Stimulated activated CD8-positive, alpha-beta memory T cell treated with anti-CD3 and anti-CD28 coated beads, Interleukin-7, amount 100 ng/mL, for 48 hours (primary cell): ENCODE measurements at places on chromosomes 6 and 20.

DNA sequence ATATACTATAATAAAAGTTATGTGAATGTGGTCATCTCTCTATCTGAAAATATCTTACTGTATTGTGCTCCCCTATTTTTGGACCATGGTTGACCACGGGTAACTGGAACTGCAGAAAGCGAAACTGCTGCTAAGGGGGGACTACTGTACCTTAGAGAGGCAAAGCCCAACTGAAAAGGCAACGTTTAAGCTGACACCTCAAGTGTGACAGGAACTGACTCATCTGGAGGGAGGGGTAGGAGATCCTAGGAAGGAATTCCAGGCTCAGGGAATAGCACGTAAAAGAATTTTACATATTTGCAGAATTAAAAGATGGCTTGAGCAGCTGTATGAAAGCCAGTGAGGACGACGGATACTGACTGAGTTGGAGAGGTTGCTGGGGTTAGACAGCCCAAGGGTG, 34.8 kb downstream of the ELOVL2 start:
- DNase-seq: no peak

- DNase-seq: no peak
Measured at GRCh38 chr6:152271776-152272464, 365.2 kb downstream of the SYNE1 start.

DNA sequence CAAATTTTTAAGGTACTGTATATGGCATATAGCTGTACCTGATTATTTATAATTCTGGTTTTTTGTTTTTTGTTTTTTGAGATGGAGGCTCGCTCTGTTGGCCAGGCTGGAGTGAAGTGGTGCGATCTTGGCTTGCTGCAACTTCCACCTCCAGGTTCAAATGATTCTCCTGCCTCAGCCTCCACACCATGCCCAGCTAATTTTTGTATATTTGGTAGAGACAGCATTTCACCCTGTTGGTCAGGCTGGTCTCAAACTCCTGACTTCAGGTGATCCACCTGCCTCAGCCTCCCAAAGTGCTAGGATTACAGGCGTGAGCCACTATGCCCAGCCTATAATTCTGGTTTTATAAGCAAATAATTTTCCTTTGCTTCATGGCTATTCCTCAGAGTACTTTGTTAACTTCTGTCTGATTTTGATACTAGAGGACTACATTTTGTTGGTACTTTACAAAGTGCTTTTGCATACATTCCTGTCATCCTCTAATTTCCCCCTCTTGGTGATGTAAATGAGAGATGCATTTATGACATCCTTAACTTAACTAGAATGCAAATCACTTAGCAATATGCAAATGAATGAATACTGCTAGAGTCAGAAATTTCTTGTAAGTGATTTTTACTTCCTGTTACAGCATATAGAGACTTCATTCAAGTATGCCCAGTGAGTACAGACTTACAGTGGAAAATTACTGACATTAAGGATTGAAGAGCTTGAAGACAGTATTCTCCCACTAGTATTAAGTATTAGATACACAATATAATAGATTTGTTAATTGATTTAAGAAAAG, 35.7 kb upstream of the ARID1B start:
- no peak for DNase-seq

- no peak for DNase-seq
Measured at GRCh38 chr6:116017546-116018295, 43.0 kb downstream of the FRK start.

GRCh38 chr6:22499815-22500214, 69.6 kb upstream of the HDGFL1 start:
- DNase-seq: no peak

GRCh38 chr20:35007891-35008290, 52.2 kb downstream of the MYH7B start:
- DNase-seq: no peak

DNA sequence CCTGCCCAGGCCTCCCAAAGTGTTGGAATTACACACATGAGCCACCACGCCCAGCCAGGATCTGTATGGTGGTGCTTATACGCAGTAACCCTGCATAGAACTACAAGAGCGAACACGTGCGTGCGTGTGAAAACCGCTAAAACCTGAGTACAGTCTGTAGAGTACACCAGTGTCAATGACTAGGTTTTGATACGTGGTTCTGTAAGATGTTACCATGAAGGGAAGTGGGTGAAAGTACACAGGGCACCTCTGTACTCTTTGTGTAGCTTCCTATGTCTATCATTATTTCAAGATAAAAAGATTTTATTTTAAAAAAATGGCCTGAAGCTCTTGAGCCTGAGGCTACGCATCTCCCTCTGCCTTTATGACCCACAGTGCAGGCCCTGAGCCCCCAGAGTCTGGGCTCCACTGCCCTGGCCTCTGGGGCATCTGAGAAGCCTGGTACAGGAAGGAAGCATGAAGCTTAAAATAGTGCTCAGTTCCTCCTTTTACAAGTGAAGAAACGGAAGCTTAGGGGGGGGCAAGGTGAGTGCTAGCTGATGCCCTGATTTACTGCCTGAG, 21.6 kb downstream of the LY86 start:
- peak; percentile 18 for DNase-seq

GRCh38 chr20:48360342-48360975, 467.3 kb downstream of the PREX1 start:
- DNase-seq: no peak

DNA sequence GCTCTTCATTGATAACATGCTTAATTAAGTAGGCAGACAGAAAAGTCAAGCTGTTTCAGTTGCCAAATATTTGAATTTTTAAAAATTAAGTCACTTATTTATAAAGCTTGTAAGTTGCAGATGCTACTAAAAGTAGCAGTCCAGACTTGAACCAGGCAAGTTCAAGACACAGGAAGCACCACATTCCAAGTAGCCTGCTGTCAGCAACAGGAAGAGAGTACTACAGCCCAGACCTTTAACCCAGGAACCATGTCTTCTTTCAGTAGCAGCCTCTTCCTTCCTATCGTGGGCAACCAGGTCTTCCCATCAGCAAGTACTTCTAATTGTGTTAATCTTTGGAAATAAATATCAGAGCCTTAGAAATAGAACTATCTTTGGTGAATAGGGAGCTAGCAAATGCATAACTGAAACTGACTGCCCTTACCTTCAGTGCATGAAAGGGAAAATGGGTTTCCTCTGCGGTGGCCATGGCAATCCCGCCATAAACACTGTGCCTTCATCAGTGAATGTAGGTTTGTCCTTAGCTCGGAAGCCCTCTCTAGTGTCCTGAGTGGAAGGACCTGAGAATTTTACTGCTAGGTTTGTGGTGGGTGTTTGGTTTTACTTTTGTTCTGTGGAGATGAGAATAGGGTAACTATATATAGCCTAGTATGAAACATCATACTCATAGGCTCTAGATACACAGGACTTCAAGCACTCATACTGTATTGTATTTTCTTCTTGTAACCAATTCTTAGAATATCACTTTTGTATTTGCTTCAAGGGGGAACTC, 95.6 kb downstream of the SYCP2 start:
- no peak for DNase-seq

GRCh38 chr6:42226161-42226611, 8.5 kb upstream of the MRPS10 start:
- no peak for DNase-seq

GRCh38 chr6:31131595-31131994, 7.3 kb downstream of the PSORS1C2 start:
- DNase-seq: no peak

DNA sequence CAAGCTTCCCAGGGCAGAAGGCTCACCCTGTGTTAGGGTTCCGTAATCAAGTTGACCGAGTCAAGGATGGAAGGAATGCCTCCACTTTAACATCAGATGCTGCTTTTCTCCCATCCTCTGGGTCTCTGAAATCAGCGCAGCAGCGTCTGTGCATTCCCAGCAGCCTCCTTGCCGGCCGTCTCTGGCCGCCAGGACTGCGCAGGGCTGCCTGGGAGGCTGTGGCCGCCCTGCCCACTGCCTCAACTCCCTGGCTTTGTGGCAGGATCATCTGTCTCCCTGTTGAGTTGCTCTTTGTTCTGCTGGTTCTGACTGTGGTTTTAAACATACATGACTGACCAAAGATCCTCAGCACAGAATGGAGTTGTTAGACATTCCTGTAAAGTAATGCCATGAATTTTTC, 56.5 kb downstream of the DLL1 start:
- DNase-seq: no peak

GRCh38 chr6:84415517-84415916, 188.1 kb upstream of the CEP162 start:
- DNase-seq: no peak

DNA sequence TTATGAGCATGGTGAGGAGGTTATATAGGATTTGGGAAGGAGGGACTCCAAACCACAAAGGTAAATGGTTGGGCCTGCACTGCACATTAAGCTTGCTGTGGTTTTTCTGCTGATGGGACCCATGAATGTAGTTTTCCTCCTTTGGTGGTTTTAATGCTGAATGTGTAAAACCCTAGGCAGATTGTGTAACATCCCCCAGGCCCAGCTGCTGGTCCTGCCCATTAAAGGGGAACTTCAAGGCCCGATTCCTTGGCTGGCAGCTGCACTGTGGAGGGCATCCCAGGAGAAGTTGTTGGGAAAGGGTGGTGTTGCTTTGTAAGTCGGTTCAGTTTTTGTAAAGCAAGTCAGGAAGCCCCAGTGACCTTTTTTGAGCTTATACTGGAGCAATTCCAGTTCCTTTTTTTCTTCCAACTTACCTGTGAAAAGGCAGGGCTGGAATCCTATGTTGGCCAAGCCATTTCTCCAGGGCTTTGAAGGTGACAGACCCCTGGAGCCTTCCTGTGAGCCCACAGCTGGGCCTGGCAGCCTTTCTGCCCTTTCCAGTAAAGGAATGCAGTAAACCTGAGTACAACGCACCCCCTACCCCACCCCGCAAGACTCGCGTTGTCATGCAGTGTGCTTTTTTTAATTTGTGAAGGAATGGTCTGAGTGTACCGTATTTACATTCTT, 43.1 kb upstream of the NAA20 start:
- DNase-seq: no peak

- DNase-seq: no peak
Measured at GRCh38 chr20:58458342-58459057, 56.7 kb downstream of the APCDD1L start.

GRCh38 chr6:1855890-1856289, 246.2 kb downstream of the FOXC1 start:
- DNase-seq: no peak

- no peak for DNase-seq
Measured at GRCh38 chr20:53195876-53196610, 223.9 kb downstream of the TSHZ2 start.

GRCh38 chr6:42766163-42766670, 15.6 kb upstream of the BICRAL start:
- no peak for DNase-seq

GRCh38 chr6:109894181-109894580, 83.9 kb upstream of the GPR6 start:
- DNase-seq: no peak

DNA sequence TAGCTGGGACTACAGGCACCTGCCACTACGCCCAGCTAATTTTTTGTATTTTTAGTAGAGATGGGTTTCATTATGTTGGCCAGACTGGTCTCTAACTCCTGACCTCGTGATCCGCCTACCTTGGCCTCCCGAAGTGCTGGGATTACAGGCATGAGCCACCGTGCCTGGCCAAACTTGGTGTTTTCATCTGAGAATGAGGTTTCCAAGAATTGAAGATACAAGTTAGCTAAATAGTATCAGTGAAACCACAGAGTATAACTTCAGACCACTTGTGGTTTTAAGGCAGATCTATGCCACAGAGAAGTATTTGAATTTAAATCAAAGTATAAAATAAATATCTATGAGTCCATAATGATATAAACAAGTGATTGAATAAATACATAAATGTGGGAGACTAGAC, 70.1 kb downstream of the SLC16A10 start:
- peak; percentile 10 for DNase-seq

- no peak for DNase-seq
Measured at GRCh38 chr20:1964659-1965405, 29.0 kb downstream of the PDYN start.

DNA sequence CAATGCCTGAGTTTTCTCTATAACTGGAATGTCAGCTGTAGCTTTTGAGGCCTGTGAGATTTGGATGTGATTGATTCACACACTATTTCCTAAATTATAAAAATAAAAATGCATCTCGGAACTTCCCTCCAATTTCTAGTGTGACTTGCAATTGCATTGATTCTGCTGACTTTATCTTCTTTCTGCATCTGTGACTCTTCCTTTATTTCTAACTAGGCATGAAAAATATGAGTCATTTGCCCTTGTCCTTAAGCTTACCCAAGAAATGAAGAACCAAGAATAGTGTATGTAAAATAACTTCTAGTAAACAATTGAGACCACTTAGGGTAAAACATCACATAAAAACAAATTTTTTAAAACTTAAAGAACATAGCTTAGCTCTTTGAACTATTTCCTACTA, 12.9 kb downstream of the OR2J2 start:
- no peak for DNase-seq

GRCh38 chr6:104589940-104590339, 269.8 kb downstream of the HACE1 start:
- no peak for DNase-seq

DNA sequence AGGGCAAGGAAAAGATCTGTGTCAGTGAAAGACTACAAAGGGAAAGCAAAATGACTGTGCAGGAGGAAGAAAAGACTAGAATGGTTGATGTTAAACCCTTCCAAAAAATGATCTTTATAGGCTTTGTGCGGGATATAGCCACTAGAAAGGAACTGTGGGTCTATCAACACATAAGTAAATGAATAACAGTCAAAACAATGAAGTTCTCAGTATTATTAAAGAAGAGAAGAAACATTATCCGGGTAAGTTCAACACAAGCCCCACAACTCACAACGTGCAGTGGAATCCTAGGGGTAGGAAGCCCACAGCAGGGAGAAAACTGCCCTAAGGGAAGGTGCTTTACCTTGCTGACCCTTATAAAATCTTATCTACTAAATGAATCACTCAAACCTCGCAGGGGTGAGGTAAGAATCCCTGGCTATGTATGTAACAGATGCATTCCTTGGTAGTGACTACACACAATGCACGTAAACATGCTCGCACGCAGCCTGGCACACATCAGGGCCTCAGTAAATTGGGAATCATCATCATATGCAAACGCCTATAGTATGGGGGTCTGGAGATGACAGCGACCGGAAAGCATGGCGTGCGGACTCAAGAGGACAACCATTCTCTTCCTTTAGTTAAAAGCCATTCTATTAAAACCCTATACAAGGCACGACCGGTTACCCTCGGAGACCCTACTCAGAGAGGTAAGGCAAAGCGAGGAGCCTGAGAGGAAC, 11.3 kb downstream of the TFAP2A start:
- no peak for DNase-seq

- no peak for DNase-seq
Measured at GRCh38 chr6:55100686-55101085, 73.6 kb upstream of the HCRTR2 start.
